ENCODE measurements at places on chromosomes 2 and 18. TPM values are rescaled to one million over a fixed set of nuclear protein-coding genes. Genes with fewer than 3 reads are reported as not detected.

Gene OXER1
- 0.58 TPM for total RNA-seq

Gene GAD1
- total RNA-seq, result not detected

GRCh38 chr18:54173980-54174630 is 50.4 kb downstream of the MBD2 start:
- no peak for DNase-seq

DNA sequence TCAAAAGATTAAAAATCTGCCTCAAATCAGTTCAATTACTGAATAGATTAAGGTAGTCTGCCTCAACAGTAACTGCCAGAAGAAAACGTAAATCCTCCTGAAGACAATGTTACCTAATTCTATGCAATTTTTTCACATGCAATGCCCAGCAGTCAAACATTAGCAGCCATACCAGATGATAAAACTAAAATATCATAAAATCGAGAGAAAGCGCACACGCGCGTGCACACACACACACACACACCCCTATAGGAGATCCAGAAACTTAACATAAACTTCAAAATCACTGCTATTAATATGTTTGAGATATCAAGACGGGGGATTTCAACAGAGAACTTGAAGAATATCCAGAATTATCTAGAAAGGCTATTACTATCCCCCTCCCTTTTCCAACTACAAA is 32.9 kb downstream of the ROCK2 start:
- DNase-seq, result no peak

- DNase-seq, result peak; percentile 83
Observed at GRCh38 chr18:9742524-9743131, 34.5 kb downstream of the RAB31 start.

DNA sequence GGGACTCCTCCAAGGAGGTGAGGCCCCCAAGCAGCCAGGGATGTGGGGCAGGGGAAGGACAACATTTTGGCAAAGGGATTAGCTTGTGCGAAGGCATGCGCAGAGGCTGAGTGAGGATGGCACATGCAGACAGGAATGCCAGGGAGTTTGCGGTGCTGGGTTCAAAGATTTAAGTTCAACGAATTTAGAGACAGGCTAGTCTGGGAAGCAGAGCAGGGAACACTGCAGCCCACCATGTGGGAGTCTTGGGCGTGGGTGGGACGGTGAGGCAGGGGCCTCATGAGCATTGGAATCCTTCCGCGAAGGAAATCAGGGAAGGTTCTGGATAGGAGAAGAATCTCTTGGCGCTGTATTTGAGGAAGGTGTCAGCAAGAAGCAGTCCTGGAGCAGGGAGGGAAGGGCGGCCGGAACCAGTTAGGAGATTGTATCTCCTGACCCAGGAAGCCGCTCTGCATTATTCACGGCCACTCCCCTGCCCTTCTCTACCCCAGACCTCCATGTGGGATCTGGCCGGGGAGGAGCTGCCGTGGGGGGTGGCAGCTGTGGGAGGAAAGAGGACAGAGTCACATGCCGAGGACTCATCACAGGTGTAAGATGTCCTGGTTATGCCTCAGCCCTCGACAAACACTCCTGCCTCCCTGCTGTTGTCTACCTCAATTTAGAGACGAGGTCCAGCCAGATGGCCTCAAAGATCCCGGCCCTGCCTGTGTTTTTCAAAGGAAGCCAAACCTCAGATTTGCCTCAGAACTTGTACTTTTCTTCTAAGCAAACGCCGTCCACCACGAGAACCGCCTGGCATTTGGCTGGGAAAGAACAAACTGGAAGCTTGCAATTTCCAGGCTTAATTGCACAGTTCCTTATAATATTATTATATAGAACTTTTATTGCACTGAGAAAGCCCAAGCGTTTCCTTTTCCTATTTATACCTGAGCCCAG is 123.7 kb upstream of the SMAD2 start:
- no peak for DNase-seq

DNA sequence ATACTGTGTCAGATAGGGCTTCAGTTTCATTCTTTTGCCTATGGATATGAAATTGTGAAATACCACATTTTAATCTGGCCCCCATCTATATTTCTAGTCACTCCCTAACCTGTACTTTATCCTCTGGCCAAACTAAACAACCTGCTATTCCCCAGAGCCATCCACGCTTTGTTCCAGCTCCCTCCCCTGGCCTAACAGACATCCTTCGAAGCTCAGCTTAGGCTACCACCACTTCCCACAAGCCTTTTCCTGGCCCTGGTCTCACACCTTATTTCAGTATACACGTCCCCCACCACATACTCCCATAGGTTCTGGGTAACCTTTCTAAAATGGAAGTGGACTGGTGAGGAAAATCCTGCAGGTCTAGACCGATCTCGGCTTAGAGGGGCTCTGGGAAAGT is 55.4 kb downstream of the MAP4K3 start:
- DNase-seq, result no peak

Gene PDE1A
- total RNA-seq, result 11.2 TPM

Gene ZNF638
- 132 TPM for total RNA-seq

Gene IL36G
- not detected for total RNA-seq

DNA sequence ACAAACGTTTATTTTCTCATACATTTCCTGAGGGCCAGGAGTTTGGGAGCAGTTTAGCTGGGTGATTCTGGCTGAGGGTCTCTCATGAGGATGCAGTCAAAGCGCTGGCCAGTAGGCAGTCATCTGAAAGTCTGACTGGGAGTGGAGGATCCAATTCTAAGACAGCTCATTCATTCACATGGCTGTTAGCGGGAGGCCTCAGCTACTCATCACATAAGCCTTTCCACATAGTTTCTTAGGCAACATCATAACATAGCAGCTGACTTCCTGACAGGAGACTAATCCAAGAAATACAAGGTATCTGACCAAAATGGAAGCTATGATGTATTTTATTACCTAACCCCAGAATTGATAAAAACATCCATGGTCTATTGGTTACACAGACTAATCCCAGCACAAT is 2.9 kb upstream of the MRPL44 start:
- no peak for DNase-seq

- DNase-seq, result no peak
Observed at GRCh38 chr2:224146356-224147160, 107.5 kb upstream of the SERPINE2 start.

Gene SEPTIN10
- total RNA-seq, result 151 TPM

GRCh38 chr2:108423502-108424251 is 25.3 kb upstream of the GCC2 start:
- no peak for DNase-seq

Gene C2orf72
- total RNA-seq, result 0.06 TPM

DNA sequence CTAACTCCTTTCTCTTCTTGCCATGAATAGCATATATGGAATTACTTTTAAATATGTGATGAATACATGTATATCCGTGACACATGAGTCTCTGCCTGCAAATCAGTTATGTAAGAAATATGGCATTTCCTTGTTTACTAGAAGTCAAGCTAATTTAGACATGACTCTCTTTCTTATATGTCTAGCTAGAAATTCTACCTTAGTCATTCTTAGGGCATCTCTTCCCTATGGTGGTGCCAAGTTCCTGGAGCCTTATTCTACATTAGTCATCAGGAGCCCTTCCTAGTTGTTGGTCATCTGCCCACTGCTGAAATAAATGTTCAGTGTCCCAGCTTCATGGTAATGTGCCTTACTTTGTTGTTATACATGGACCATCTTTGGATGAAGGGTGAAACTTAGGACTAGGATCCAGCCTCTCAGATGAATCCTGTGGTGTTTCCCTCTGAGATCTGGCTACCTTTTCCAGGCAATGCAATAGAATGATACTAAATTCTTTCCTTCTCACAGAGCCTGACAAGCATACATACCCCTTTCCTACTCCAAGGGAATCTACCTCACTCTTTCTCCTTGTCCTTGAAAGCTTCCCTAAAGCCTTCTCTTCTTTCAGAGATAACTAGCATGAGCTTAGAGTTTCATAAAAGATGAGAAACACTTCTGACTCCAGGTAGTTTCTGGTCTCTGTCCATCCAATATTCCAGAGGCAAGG is 415.3 kb upstream of the VWC2L start:
- no peak for DNase-seq

Gene C1QL2
- not detected for total RNA-seq

GRCh38 chr18:8319798-8320489 is 289.3 kb upstream of the RAB12 start:
- no peak for DNase-seq

GRCh38 chr2:83959266-83959665 is 499.8 kb downstream of the SUCLG1 start:
- DNase-seq, result no peak

DNA sequence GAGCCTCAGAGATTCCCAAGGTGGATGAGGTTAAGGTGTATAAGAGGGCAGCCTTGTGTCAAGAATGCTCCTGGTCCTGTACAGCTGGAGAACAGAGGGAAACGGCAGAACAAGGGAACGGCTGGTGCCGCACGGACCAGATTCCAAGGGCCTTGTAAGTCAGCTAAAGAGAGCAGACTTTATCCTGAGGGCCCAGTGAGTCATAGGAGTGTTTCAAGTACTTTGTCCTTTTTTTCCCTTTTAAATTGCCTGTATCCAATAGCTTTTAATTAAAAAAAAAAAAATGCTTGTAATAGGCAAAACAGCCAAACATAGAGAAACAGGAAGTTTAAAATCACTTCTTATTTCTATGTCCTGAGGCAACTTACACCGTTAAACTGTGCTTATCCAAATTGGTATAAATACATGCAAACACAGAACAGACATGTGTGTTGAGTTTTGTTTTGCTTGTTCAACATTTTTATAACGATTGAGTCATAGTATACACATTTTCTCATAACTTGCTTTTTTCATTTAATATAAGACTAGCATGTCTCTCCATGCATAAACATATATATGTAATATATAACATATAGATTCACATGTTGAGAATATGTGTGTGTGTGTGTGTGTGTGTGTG is 42.1 kb upstream of the EVA1A start:
- DNase-seq, result peak; percentile 60

Gene KCNG2
- total RNA-seq, result 1.7 TPM

Gene FNDC4
- total RNA-seq, result 10.9 TPM

Gene BCL11A
- 3.5 TPM for total RNA-seq

DNA sequence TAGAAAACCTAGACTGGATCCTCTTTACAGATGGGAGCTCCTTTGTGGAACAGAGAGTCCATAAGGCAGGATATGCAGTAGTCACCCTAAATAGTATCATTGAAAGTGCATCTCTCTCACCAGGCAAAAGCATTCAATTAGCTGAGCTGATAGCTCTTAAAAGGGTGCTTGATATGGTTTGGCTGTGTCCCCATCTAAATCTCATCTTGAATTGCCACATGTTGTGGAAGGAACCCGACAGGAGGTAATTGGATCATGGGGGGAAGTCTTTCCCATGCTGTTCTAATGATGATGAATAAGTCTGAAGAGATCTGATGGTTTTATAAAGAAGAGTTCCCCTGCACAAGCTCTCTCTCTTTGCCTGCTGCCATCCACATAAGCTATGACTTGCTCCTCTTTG is 96.2 kb upstream of the RMP24 start:
- peak; percentile 60 for DNase-seq

Gene REG3G
- not detected for total RNA-seq

GRCh38 chr18:62524440-62525200 is 1.8 kb downstream of the ZCCHC2 start:
- peak; percentile 93 for DNase-seq

- DNase-seq, result no peak
Observed at GRCh38 chr2:220043155-220043989, 415.9 kb downstream of the SLC4A3 start.

DNA sequence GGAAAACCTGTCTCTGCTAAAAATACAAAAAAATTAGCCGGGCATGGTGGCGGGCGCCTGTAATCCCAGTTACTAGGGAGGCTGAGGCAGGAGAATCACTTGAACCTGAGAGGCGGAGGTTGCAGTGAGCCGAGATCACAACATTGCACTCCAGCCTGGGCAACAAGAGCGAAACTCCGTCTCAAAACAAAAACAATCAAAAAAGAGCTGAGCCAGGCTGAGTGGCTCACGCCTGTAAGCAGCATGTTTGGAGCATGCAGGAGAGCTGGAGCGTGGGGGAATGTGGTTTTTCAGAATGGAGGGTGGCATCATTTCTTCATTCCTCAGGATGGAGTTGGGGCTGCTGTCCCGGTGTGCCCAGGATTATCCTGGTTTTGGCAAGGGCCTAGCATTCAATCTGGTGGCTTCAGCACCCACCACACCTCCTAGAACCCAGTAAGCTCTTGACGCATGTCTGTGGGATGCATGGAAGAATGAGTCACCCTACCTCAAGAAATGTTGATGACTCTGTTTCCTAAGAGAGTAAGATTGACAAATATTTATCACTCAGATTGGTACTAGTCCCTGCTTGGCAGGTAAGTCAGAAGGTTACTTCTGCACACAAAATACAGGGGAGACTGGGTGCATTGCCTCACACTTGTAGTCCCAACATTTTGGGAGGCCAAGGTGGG is 90.2 kb upstream of the ODC1 start:
- DNase-seq, result no peak

DNA sequence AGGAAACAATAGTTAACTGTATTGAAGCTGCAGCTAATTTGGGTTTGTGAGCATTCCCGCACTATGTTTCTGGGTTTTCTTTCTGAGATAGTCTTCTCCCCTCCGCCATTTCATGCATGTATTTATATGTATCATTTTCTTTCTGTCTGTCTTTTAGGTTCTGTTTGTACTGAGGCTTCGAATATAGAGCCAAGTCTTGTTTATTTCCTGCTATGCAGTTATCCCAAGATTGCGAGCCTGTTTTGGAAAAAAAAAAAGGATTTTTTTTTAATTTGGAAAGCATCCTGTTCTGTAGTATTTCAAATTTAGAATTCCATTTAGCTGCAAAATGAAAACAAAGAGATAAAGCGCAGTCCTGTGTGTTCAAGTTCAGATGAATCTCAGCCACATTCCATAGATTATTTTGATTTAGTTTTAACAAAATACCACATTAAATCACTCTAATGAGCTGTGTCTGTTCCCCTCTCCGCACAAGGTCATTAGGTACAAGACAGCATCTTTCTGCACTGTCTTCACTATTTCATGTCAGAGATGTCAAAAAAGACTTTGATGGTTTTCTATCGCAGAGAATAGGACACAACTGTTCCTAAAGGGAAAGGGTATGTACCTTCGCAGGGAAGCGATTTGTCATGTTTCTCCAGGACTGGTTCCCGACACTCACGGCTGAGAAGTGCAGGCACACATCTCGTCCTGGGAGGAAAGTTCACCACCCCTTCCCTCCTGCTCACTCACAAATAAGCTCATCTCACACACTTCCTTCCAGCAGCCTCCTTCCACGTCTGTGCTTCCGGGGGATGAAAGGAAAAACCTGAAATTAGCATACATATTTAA is 443.4 kb downstream of the ZNF516 start:
- DNase-seq, result peak; percentile 60

DNA sequence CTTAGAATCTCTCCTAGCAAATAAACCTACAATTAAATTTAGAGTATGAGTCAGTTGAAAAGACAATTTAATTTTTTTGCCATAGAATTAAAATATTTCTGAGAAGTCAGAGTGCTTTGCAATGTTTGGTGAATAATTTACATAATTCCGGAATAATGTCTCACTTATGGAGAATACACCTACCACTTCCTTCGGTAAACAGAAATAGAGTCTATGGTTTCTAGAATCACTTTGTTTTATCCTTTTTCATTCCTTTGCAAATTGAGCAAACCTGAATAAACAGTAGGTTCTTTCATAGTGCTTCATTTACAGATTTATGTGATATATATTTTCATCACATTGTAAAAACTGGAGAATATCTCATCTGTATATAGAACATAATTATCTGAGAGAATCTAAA is 211.7 kb downstream of the PMAIP1 start:
- no peak for DNase-seq

- no peak for DNase-seq
Observed at GRCh38 chr2:67619204-67619603, 222.1 kb downstream of the ETAA1 start.

GRCh38 chr2:9284521-9285297 is 78.1 kb downstream of the ASAP2 start:
- no peak for DNase-seq
